ENCODE measurements at places on chromosomes 5 and 9.

- DNase-seq = no peak
Observed at GRCh38 chr5:55578771-55579170, 44.0 kb upstream of the PLPP1 start.

DNA sequence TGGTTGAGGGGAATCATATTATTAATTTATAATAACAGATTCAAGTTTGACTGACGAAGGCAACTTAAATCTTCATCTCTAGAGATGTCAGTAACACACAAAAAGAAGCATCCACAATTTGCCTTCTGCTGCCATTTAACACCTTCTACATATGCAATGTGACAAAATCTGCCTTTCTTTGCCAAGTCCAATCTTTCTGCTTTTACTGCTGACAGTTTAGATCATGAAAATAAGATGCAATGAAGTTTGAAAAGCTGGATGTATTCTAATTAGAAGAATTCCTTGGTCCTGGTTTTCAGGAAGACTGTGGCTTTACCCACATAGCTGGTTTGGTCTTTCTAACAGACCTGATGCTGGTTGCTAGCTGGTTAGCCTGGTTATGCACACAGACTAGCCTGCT is 178.9 kb downstream of the ACER2 start:
- DNase-seq = no peak

DNA sequence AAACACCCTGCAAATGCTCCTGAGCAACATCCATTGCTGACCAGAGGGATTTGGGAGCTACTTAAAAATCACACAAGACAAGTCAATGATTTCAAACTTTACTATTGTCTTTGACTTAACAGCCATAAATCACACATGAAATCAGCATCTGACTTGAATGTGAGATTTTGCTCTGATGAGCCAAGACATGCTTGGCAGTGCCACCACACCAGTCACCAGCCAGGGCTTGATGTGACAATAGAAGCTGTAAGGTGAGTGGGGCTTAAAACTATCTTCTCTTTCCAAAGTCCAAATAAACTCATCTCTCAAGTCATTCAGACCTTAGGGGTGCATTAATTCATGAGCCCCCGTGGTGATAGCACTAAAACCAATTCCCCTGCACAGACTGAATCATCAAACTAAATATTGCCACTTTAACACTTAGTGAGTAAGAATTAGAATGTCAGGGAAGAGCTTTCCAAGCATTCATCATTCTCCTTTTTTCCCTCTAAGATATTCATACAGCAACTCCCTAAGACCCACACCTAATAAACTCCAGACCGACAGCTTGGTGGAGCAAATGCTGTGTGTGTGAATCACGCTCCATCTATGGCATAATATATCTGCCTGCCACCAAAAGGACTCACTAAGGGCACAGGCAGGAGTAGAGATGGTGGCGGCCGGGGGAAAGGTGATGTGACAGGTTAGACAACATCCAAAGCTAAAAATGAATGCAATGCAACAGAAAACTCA is 119.4 kb downstream of the SPOCK1 start:
- DNase-seq = no peak

- no peak for DNase-seq
Observed at GRCh38 chr5:43432486-43433375, 20.5 kb upstream of the CCL28 start.

- DNase-seq = no peak
Observed at GRCh38 chr9:72315089-72315509, 49.9 kb downstream of the ZFAND5 start.

DNA sequence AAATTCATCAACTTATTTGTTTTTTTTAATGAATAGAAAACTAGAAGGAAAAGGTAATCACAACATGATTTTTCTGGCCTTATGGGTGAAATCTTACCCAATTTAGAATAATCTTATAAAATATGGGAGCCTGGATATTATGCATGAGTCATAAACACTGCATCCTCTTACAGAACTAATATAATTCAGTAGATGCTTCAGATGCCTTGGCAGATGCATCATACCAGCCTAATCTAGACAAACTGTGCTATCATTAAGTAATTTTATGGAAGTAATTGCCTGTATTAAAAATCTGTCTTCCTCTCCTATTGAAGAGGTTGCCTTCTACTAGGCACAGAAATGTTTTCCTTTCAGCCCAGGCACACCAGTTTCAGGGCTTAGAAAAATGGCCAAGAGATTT is 2384.6 kb upstream of the WWC1 start:
- no peak for DNase-seq

DNA sequence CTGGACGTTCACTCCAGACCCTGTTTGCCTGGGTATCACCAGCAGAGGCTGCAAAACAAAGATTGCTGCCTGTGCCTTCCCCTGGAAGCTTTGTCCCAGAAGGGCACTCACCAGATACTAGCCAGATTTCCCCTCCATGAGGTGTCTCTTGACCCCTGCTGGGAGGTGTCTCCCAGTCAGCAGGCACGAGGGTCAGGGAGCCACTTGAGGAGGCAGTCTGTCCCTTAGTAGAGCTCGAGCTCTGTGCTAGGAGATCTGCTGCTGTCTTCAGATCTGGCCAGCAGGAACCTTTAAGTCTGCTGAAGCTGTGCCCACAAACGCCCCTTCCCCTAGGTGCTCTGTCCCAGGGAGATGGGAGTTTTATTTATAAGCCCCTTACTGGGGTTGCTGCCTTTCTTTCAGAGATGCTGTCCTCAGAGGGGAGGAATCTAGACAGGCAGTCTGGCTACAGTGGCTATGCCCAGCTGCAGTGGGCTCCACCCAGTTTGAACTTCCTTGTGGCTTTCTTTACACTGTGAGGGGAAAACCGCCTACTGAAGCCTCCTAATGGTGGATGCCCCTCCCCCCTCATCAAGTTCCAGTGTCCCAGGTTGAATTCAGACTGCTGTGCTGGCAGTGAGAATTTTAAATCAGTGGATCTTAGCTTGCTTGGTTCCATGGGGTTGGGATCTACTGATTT is 253.9 kb downstream of the SPATA31D1 start:
- DNase-seq = no peak

GRCh38 chr5:140261403-140262171 is 41.3 kb downstream of the PFDN1 start:
- DNase-seq = peak; percentile 38

Data from NCI-H748 treated with DMSO at 0.1 percent for 48 hours (cell line).